Activated CD4-positive, alpha-beta T cell treated with anti-CD3 and anti-CD28 coated beads, Interleukin-2, Interleukin-4, amounts not matched to agents 100 ng/mL and 50 ng/mL, durations not matched to agents 16 hours and 8 hours (primary cell): ENCODE measurements at places on chromosomes 16 and 17.
A peak's percentile ranks its signal among the peaks of the same experiment; 100 is the strongest.

GRCh38 chr16:88331989-88332920 is 50.5 kb upstream of the ZNF469 start:
- no peak for DNase-seq

GRCh38 chr16:77271532-77272426 is 72.6 kb downstream of the SYCE1L start:
- DNase-seq: no peak

GRCh38 chr17:27497696-27498095 is 41.4 kb downstream of the KSR1 start:
- DNase-seq: no peak

- DNase-seq: no peak
Measured at GRCh38 chr16:19700319-19700781, 17.7 kb downstream of the KNOP1 start.

DNA sequence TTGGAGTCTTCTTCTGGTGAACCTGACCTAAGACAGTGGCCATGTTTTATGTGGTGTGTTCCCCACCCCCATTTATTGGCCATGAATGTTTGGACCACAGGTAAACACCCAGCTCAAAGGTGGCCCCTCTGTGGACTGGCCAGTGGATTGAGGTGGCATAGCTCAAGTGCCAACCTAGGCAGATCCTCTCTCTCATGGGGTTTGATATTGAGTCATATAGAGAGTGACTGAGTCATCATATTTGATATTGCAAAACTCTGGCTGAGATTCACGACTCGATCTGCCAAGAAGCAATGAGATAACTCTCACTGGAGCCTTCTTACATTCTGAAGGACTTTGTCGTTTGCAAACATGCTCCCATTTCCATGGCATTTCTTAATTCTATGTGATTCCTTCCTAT is 10.5 kb upstream of the TEKT3 start:
- peak; percentile 13 for DNase-seq

- DNase-seq: no peak
Measured at GRCh38 chr17:9298135-9298534, 276.8 kb downstream of the NTN1 start.

GRCh38 chr16:12798846-12799245 is 4.8 kb downstream of the CPPED1 start:
- no peak for DNase-seq

GRCh38 chr16:8963010-8963820 is 491 bp downstream of the USP7 start:
- DNase-seq: no peak

GRCh38 chr16:71515026-71515425 is 11.2 kb upstream of the CHST4 start:
- DNase-seq: no peak

- DNase-seq: no peak
Measured at GRCh38 chr17:16986391-16986790, 14.5 kb upstream of the TNFRSF13B start.

DNA sequence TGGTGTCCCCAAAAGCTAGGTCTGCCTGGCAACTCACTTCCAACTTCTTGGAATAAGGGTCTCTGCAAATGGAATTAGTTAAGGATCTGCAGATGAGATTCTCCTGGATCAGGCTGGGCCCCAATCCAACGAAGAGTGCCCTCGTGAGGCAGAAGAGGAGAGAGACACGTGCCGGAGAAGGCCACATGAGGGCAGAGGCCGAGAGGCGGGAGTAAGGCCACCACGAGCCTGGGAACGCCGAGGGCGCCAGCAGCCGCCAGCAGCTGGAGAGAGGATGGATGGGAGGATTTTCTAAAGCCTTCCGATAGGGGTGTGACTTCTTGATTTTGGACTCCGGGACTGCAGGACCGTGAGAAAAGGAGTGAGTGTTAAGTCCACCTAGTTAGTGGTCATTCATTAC is 76.3 kb downstream of the JPH3 start:
- no peak for DNase-seq

- no peak for DNase-seq
Measured at GRCh38 chr17:71446645-71447437, 674.0 kb upstream of the SOX9 start.

DNA sequence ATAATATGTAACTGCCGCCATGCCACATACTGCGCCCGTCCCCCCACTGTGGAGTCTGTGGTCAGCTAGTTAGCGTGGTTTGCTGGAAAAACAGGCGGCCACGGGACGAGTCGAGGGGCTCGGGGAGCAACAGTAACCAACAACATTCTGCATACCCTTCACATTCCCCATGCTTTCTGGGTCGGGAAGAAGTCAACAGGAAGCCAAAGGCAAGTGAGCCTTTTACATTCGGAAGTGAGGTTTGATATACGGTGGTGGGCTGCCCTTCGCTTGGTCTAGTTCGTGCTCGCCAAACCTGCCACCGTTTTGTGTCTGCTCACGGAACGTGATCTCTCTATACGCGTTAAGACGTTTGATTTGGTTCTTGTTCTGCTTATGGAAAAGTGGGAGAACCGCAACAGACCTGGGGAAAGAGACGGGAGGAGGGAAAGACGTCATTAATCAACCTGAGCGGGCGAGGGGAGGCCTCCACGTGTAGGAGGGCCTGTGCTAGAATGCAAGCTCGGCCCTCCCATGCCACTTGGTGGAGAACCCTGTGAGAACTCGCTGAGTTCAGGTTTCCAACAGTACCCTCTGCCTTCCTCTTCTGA is 28.9 kb upstream of the CFAP20 start:
- DNase-seq: no peak

DNA sequence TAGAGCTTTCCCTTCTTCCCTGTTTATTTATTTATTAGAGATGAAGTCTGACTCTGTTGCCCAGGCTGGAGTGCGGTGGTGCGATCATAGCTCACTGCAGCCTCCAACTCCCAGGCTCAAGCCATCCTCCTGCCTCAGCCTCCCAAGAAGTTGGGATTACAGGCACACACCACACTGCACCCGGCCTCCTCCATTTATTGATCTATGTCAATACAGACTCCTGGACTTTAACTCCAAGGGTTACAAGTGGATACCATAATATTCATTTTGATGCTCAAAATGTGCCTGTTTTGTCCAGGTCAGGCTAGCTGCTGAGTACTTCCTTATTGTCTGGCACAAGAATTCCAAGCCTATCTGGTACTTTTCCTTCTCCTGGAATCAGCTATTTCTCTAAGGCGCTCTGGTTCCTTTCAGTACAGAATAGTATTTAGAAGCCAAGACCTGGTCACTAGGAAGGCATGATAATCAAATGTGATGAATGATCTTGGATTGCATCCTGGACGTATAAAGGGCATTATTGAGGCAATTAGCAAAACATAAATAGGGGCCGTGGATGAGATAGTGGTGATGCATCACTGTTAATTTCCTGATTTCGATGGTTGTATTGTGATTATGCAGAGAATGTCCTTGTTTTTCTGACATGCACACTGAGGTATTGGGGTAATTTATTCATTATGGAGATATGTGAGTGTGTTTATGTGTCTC is 21.7 kb downstream of the IL4R start:
- no peak for DNase-seq

DNA sequence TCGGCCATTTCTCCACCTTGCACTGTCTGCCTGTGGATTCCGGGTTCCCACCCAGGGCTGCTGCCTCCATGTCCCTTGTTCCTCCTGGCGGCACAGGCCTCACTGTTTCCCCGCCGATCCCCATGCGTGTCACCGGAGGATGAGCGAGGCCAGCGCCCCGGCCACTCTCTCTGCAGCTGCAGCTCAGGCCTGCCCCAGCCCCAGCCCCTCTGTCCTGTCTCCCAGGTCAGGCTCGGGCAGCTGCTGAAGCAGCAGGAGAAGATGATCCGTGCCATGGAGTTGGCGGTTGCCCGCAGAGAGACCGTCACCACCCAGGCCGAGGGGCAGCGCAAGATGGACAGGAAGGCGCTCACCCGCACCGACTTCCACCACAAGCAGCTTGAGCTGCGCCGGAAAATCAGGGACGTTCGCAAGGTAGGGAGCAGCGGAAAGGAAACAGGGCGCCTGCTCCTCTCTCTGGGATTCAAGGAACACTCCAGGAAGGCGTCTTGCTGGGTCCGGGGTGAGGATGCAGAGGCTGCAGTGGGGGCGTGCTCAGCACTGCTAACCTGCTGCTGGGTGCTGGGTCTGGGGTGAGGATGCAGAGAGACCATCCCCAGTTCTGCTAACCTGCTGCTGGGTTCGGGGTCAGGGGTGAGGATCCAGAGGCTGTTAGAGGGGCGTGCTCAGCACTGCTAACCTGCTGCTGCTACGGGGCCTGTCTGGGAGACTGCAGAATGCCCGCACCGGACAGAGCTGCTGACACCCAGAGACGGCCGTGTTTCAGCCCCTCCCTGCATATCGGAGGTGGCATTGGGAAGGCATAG is 6.1 kb upstream of the GAA start:
- DNase-seq: no peak

- no peak for DNase-seq
Measured at GRCh38 chr17:43468691-43469139, 15.1 kb upstream of the DHX8 start.

GRCh38 chr17:58985367-58985766 is 121.3 kb downstream of the TRIM37 start:
- DNase-seq: no peak

DNA sequence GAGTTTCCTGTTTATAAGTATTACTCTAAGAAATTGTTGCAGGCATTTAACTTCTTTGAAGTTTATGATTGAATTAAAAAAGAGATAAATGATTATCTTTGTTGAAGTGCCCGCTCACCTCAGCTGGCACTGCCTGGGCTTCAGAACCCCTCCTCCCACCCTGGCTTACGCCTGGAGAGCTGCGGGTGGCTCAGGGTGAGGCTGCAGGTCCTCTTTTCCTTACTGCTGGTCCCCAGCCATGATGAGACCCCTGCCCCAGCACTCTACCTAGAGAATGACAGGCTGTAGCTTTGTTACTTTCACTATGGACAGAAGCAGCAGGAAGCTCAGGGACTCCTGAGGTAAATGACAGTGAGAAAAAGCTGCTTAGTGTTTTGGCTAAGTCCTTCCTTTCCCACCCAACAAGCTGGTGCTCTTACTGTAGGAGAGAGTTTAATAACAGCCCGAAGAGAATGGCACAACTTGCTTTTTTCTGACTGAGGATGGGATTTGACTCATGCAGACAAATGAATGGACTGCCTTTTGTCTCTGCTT is 62.1 kb downstream of the EPN2 start:
- DNase-seq: no peak

DNA sequence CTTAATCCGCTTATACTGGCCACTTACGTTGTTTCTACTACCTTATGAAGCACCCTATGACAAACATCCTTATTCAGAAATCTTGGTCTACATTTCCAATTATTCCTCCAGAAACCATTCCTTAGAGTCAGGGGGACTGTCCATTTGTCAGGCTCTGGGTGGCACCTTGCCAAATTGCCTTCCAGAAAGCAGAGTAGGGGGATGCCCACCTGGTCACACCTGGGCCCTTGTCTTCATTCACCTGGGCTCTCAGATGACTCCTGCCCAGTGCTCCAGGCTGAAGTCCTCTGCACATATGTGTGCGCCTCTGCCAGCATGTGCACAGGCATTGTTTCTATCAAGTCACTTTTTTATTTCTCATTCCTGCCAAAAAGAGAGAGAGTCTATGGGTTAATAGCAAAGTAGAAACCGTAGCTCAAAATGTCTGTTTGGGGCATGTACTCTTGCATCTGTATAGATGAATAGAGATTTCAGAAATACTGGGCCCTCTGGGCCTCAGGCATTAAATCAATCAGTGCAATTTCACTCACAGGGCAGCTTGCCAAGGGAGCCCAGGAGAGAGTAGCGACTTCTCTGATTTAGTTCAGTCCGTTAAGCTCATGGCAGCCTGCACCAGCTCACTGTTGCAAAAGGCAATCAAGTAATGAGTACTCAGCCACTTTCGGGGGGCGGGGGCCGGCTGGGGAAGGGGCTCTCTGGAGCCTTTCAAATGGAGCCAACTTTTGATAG is 104.7 kb downstream of the SOCS1 start:
- DNase-seq: no peak

GRCh38 chr16:85592700-85593493 is 20.2 kb upstream of the GSE1 start:
- no peak for DNase-seq

- DNase-seq: no peak
Measured at GRCh38 chr17:57982452-57983170, 5.4 kb downstream of the VEZF1 start.

DNA sequence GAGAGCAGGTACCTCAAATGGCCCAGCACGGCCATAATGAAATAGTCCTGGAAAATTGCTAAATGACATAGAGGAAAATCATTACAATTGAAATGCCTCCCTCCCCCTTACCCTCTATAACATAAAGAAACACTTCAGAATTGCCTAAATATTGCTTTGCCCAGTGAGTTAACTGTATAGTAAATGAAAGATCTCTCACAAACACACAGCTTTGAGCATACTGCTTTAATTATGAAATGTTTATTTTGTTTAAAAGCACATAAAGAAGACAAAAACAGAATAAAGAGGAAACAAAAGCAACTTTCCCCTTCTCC is 9.3 kb upstream of the ADAMTS18 start:
- no peak for DNase-seq

DNA sequence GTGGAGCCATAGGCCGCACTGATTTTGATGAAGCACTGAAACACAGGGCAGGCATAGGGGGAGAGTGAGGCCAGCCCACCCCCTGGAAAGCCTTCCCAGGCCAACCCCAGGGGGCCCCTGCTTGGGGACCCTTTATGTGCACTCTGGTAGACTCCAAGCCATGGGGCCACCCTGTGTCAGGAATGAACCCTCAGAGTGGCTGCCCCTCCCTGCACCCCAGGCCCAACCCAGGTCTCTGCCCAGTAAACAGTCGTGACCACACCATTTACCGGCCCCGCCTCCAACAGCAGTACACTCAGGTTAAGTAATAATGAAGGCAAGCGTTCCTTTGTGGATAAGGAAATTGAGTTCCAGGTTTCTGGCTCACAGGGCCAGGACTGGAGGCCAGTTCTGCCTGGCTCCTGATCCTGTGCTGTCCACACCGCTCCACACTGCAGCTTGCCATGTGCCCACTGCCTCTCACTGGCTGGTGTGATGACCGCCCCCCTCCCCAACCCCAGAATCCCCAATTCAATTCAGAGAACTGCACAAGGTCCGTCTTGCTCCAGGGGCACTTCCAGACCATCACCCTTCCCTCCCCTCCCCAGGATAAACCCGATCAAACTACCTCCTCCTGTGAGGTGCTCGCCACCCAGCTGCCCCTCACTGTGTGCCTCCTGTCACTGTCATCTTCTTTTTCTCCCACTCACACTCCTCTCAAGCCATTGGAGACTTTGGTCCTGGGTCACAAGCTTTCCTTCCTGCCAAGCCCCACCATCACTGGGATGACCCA is 13.6 kb downstream of the PIMREG start:
- no peak for DNase-seq

- no peak for DNase-seq
Measured at GRCh38 chr17:4108397-4108796, 34.4 kb downstream of the ZZEF1 start.
